Regular cardiac myocyte (primary cell): ENCODE measurements at places on chromosomes 2 and 18. TPM values are rescaled to one million over a fixed set of nuclear protein-coding genes. Genes with fewer than 3 reads are reported as not detected.

Gene GALNT14
- total RNA-seq, result 0.85 and 1.7 TPM in 2 replicates

Gene COBLL1
- 7.7 and 20.9 TPM in 2 replicates for total RNA-seq

Gene RAD51AP2
- total RNA-seq, result under 0.01 TPM in 2 replicates

Gene KCNIP3
- 0.77 and 1.4 TPM in 2 replicates for total RNA-seq

Gene NCKAP5
- 5.0 and 9.9 TPM in 2 replicates for total RNA-seq

Gene SKA1
- total RNA-seq, result 2.8 and 19.6 TPM in 2 replicates

Gene CAPN14
- total RNA-seq, result under 0.01 and 0.28 TPM in 2 replicates

Gene IL1RN
- total RNA-seq, result under 0.01 and 0.28 TPM in 2 replicates

Gene APLF
- 3.5 and 13.2 TPM in 2 replicates for total RNA-seq

Gene ESPNL
- 0.58 and 5.4 TPM in 2 replicates for total RNA-seq

Gene CRYBA2
- total RNA-seq, result not detected in 2 replicates

Gene NOSTRIN
- 0.19 and 1.4 TPM in 2 replicates for total RNA-seq

Gene MLPH
- total RNA-seq, result 7.6 and 24.7 TPM in 2 replicates

Gene CCDC148
- total RNA-seq, result 0.77 and 2.0 TPM in 2 replicates

Gene POMC
- total RNA-seq, result 0.77 and 0.85 TPM in 2 replicates

Gene RESP18
- total RNA-seq, result not detected in 2 replicates

Gene FRZB
- under 0.01 and 0.19 TPM in 2 replicates for total RNA-seq

Gene SCYGR8
- total RNA-seq, result not detected in 2 replicates

Gene GPAT2
- total RNA-seq, result 7.6 and 37.0 TPM in 2 replicates

Gene G6PC2
- total RNA-seq, result not detected in 2 replicates

Gene GAREM2
- total RNA-seq, result 0.58 and 1.4 TPM in 2 replicates

Gene SAG
- not detected in 2 replicates for total RNA-seq

Gene MEX3C
- 29.0 and 33.2 TPM in 2 replicates for total RNA-seq

Gene PKDCC
- total RNA-seq, result 25.1 and 64.5 TPM in 2 replicates

Gene AP1S3
- total RNA-seq, result 18.0 and 28.0 TPM in 2 replicates
